ENCODE measurements at places on chromosomes 5 and 9.

- no peak for DNase-seq
These were observed 695.0 kb downstream of the DTWD2 start for GRCh38 chr5:118293378-118293777.

GRCh38 chr9:79764374-79764773 is 192.6 kb downstream of the TLE4 start:
- no peak for DNase-seq

DNA sequence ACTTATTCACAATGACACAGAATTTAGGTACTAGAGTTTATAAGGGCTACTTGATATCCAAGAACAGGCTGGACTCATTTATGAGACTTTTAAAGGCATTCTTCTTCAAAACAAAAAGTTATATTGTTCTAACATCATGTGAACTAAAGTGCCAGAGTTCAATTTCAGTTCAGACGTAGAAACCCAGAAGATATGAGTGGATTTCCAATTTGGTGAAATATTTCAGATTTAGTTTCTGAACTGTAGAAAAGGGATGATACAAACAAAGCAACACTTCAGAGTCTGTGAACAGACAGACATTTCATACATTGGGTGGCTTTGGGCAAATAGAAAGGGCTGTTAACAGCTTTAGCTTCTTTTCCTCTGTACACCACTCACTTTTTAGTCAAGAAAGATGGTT is 384.0 kb downstream of the NR2F1-AS1 start:
- no peak for DNase-seq

DNA sequence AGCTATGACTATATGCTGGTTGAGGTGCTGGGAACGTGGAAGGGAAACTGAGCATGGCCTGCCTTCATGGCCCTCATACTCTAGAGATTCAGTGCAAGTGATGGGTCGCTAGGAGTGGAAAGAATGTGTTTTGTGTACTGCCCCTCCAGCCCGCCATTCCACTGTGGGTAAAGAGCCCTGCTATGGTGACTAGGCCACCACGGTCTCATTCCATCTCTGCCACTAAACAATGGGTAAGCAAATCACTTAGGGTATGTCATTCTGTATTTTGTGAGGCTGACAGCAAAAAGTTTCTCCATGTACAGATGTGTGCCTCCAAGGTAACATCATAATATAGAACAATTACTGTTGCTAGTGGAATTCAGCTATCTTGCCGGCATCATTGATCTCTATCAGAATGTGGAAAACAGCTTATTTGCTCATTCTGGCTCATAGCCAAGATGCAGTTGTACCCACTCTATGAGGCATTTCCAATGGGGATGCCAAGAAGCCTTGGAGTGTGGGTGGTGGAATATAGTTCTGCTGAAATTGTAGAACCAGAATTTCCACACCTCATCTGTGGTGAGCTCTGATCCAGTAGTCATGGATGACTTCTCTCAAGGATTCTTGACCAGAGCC is 12.5 kb downstream of the SMARCA2 start:
- DNase-seq = no peak
